ENCODE measurements at places on chromosomes 12 and 14. TPM values are rescaled to one million over a fixed set of nuclear protein-coding genes. Genes with fewer than 3 reads are reported as not detected.

PTPRO gene
- 0.52 TPM for total RNA-seq

BDKRB1 gene
- total RNA-seq: 0.42 TPM

DNA sequence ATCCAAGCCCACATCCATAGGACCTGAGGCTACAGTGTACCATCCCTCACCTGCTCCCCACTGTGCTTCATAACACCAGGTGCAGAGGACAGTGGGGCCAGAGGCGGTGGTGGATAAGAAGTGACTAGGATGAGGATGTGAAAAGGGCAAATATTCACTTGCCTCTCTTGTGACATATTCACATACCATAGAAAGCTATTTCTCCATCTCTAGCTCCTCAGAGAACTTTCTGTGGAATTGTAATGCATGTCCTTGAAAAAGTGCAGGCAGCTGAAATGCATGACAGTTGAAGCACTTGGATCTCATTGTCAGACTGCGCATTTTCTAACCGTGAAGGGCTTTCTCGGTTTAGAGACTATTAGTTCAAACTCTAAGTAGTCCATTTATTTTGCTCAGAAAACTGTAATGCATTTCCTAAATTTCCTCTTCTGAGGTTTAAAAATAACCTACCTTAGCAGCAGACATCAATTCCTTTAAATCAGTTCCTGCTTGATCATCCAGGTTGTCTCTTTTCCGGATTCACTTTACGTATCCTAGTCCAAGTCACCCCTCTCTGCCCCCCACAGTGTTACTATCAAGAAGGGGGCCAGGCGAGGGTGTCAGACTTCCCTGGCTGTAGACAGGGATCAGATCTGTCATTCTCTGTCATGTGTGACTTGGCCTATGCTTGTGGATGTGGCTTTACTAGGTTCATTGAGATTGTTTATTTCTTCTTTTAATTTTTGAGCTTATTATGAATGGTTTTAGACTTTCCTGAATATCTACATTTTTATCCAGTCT lies 984.0 kb upstream of the TMEM132C start:
- DNase-seq: no peak

- DNase-seq: no peak
Measured at GRCh38 chr12:112752303-112752702, 39.2 kb upstream of the RPH3A start.

SLC2A14 gene
- total RNA-seq: 3.1 TPM

DNA sequence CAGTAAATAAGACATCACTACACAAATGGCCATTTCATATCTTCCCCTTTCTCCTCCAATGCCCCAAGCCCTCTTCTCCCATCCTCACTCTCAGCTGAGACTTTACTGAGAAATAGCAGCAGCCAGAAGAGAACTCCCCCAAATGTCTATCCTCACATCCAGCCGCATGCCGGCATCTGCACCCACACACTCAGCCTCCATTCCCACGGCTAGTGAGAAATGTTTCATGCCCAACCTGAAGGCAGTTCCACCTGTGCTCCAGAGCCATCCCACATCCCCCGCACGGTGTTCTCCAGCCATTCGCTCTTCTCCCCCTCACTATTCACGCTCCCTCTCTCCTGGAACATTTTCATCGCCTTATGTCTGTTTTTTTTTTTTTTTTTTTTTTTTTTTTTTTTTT lies 208.7 kb upstream of the DIO3 start:
- DNase-seq: no peak
